HepG2 (cell line): ENCODE measurements at places on chromosomes 7 and 10.

DNA sequence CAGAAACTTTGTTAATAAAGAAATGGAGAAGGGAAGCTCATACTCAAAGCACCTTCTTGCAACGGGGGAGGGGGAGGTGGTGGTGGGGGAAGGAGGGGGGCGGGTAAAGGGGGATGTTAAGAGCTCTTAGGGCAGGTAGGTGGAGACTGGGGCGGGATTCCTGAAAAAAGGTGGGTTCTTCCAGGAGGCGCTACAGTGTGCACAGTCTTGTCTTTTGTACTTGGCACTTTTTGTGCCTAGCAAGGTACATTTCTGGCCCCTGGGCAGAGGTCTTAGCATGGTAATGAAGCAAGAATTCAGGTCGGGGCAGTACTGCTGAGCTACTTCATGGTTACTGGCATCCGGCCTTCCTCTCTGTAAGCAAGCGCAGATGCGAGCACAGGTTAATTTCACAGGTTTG lies 15.2 kb upstream of the LAMB4 start:
- no peak for DNase-seq

GRCh38 chr10:74683621-74684364 lies 142.6 kb upstream of the KAT6B start:
- DNase-seq: peak; percentile 9

DNA sequence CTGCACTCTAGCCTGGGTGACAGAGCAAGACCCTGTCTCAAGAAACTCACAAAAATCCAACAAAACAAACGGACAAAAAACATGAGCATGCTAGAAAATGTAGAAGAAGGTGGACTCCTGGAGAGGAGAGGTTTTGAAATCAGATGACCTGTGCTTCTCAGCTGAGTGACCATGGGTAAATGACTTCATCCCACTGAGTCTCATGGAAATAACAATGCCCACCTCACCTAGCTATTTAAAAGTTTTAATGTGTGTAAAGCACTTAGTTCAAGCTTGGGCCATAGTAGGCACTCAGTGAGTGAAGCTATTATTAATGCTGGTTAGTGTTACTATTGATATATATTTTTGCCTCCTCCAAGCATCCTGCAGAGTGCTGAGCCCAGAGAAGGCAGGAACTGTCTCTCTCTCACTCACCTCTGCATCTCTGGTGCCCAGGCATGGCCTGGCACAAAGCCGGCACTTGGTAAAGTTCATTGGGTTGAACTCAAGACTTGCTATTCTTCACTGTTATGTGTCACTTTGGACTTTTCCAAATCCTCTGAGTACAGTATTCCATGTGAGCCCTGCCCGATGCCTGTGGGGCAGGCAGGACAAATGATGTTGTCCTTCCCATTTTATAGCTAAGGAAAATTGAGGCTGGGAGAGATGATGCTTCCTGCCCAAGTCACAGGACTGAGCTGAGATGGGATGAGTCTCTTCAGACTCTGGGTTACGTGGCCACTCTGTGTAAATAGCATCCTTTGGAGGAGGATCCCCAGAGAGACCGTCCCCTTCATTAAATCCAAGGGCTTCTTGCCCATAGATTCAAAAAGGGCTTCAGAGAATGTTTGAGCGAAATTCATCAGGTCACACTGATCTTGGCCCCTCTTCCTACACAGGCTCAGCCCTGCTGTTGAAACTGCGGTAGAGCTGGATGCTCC lies 81.4 kb upstream of the EMX2 start:
- no peak for DNase-seq

- DNase-seq: no peak
Measured at GRCh38 chr10:48305905-48306264, 592 bp upstream of the MAPK8 start.

DNA sequence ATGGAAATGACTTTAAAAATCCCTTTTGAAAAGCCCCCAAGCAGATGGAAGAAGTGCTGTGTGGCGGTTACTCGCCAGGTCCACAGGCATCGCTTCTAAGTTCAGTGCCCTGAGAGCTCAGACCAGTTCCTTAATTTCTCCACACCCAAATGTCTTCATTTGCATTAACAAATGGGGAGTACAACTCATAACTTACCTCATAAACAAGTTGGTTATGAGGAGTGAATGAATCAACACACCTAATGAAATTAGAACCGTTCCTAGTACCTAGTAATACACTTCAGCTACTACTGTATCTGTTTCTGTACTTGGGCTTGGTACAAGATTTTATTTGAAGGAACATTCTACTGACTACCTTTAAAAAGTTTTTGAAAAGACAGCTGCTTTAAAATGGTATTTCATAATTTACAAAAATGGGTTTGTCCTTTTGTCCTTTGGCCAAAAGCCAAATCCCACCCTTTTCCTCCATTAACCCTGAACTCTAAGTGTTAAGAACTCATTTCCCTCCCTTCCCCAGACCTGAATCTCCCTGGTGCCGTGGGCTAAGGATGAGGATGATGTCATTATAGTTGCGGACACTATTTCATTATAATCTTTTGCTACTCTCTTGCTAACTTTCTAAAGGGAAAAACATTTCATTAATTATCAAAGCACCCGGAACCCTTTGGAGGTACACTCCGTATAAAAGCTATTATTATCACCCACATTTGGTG lies 221.5 kb upstream of the CELF2 start:
- DNase-seq: no peak

- DNase-seq: peak; percentile 60
Measured at GRCh38 chr7:24290004-24290641, 6.1 kb downstream of the NPY start.

DNA sequence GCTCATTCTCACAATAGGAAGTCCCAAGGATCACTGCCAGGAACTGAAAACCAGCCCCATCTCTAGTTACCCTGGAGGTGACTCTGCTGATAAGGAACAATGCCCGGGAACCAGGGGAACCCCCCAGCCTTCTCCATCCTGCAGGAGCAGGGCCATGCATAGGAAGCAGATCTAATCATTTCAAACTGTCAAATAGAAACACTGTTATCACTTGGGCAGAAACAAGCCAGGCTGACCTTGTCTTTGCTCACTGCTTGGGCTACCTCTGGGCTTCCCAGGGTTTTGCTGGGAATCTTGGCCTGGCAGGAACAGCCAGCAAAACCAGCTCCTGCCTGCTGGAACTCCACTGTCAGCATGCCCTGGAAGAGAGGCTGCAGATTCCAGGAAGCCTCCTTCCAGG lies 114.1 kb downstream of the RNF216 start:
- DNase-seq: no peak

- DNase-seq: no peak
Measured at GRCh38 chr7:146894927-146895326, 778.3 kb downstream of the CNTNAP2 start.

DNA sequence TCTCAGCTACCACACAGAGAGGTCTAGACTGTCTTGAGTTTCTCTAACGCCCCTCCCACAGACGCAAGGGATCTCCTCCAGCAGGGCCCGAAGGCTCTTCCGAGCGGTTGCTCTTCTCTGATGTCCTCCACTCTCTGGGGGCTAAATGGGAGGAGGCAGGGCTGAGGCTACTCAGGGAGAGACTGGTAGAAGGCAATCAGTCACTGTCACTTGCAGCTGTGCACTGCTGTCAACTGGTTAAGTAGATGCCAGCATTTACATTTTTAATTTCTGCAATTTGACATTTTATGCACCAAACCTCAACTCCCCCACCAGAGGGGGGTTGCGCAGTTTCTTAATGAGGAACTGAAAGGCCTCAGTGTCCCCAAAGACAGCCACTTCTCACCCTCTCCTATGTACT lies 442.8 kb downstream of the PLXNA4 start:
- no peak for DNase-seq

DNA sequence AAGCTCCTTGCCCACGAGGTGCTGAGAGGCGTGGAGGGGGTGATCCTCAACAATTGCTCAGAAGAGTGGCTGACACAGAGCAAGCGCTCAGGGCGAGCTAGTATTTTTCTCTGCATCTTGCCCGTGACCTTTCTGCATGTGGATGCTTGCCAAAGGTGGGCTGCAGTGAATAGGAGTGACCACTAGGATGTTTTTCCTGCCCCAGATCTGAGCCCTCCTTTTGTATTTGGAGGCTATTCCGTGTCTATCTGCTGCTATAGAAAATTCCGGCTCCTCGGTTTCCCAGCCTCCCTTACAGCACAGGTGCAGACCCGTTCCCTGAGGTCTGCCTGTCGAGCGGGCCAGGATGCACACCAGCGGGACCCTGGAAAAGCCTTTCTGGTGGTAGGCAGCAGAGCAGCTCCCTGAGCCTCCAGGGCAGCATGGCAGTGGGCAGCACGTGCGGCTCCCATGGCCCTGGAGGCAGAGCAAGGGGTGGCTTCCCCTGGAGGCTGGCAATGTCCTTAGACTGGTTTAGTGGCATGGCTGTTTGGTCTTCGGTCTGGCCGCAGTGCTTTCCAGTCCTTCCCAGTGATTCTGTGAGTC lies 145.1 kb upstream of the PCBD1 start:
- DNase-seq: no peak

DNA sequence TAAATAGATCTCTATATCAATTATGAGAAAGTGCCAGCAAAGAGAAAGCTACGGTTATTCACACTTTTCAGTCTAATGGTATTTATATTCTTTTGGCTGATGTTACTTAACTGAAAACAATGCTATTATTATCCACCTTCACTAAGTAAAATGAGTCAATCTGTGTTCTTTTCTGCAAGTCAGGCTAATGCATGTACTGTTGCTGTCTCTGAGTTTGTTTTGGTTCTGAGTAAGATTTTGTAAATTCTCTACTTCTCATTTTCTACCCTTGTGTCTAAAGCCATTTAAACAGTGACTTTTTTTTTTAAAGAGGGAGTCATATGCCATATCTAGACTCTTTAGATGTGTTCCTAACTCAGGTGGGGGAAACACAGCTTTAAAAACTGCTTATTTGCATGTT lies 7.5 kb downstream of the VWC2 start:
- no peak for DNase-seq

DNA sequence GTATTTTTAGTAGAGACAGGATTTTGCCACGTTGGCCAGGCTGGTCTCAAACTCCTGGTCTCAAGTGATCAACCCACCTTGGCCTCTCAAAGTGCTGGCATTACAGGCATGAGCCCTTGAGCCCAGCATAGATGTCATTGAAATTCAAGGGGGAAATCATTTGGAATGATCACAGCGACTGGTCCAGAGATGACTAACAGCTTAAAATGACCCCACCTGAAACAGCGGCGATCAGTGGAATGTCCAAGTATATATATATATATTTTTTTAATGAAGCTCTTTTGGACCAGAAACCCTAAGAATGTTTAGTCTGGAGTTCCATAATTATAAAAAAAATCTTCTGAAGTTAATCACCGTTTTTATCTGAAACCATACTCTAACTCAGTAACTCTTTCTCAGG lies 12.5 kb upstream of the AKR1E2 start:
- DNase-seq: no peak

GRCh38 chr7:951881-952547 lies 2.5 kb downstream of the ADAP1 start:
- DNase-seq: no peak

- no peak for DNase-seq
Measured at GRCh38 chr7:154647625-154648024, 355.3 kb downstream of the PAXIP1 start.

DNA sequence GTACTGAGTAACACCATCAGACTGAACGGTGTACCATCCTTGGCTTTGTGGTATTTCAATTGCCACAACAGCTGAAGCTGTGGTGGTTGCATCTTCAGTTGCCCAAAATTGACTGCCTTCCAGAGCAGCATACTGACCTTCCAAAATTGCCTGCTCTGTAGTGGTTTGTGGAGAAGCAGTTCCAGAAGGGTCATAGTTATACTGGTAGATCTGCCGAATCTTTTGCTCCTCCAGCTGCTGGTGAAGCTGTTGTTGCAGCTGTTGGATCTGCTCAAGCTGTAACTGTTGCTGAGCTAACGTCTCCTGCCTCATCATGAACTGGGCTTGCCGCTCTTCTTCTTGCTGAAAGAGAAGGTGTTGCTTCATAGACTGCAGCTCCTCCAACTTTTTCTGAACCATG lies 212.2 kb downstream of the PCLO start:
- no peak for DNase-seq

DNA sequence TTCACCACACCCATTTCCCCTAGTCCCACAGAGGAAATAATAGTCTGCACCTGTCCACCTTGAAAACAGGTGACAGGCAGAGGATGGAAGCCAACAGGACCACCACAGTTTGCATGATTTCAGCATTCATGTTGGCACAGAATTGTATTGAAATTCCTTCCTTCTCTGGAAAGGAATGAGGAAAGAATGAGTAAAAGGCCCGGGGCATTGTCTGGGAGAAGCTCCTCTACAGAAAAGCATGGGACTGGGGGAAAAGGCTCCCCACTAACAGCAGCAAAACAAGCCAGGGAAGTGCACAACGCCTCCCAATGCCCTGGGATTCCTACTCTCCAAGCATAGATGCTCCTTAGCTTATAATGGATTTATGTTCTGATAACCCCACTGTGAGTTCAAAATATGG lies 28.5 kb upstream of the TOMM7 start:
- no peak for DNase-seq

DNA sequence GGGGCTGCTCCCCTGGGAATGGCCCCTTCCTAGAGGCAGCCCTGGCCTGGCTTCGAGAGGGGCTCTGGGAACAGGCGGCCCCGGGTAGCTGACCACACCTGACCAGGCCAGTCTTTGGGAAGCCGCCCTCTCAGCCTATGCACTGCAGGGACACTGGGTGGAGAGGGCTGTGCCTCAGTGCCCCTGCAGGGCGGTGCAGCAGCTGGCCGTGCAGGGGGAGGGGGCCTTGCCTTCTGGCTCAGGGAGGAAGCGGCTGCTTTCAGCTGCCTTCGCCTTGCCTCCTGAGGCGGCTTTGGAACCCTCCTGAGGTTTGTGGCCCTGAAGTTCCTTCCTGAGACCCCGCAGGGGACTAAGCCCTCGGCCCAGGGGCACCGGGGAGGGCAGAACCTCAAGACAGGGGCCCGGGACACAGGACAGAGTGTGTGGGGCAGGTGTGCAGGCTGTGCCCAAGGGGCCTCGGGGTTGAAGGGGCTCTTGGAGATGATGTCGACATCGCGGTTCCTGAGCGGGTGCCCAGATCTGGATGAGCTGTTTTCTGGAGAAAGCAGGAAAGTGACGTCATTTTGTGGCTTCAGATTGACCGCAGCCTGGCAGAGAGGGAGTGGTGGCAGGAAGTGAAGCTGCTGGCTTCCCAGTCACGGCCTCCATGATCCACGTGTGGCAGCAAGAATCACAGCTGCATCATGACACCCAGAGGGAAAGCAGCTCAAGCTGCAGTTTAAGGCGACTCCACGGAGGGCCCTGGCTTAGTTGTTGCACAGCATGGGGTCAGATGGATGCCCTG lies 17.7 kb downstream of the ADAM8 start:
- peak; percentile 30 for DNase-seq

DNA sequence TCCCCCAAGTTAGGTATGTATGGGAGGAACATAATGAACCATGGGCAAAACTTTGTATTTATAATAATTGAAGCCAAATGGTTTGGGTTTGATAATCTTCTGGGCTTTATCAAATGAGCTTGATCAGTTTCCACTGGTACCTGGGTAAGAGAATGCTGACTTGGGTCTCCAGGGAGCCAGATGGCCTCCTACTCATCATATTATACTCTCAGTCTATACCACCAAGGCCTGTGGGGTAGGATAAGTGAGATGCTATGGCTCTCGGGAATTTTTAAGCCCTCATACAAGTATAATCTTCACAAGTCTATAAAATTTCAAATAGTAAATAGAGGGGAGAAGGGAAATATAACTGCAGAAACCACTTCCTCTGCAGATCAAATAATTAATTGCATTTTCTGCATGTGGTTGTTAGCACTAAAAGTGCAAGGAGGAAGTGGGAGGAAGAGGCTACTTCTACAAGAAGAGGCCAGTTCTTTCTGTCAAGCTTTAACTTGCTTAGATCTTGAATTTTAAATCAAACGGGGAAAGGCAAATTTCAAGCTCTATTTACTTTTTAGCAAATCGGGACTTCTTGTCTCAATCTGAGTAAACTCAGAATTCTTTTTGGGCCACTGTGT lies 349.0 kb downstream of the SORCS1 start:
- DNase-seq: no peak
